Stimulated activated CD4-positive, alpha-beta T cell treated with anti-CD3 and anti-CD28 coated beads, TNF-alpha, amount 100 ng/mL, for 1 hour (primary cell): ENCODE measurements at places on chromosomes 3 and 15.

- DNase-seq, result no peak
Observed at GRCh38 chr3:159669766-159670165, 318.9 kb upstream of the IL12A start.

DNA sequence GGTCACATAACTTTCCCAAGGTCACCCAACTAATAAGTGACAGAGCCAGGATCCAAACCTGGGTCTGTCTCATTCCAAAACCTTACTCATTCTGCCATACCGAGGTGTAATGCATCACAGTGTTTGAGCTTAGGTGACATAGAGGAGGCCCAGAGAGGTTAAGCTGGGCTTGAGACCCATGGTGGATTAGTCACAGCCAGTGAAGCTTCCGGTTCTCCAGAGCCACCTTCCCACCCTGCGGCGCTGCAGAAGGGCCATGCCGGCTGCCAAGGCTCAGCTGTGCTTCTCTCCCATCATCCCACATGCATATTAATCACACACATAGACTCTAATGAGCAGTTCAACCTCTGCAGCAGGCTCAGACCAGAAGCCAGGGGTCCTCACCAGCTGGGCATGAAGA, 42.2 kb downstream of the SPSB4 start:
- DNase-seq, result no peak

GRCh38 chr15:25805031-25805430, 58.1 kb downstream of the ATP10A start:
- DNase-seq, result no peak

DNA sequence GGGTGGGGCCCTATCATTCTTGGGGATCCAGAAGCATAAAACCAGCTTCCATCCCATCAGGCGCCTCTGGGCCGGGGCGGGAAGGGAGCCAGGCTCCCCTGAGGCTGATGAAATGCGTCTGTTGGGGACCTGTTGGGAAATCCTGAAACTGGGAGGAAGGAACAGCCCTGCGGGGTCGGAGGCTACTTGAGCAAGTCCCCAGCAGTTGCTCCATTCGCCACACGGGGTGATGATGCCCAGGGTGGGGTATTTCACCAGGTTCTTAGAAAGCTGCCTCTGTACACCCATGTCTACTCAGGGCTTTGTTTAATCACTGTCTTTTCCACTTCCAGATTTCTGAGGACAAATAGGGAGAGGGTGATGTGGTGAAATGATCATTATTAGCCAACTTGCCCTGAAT, 25.4 kb upstream of the TSEN2 start:
- DNase-seq, result no peak

GRCh38 chr3:151268267-151269235, 9.8 kb downstream of the P2RY14 start:
- no peak for DNase-seq

- DNase-seq, result no peak
Observed at GRCh38 chr3:114572364-114573062, 278.7 kb downstream of the TIGIT start.

DNA sequence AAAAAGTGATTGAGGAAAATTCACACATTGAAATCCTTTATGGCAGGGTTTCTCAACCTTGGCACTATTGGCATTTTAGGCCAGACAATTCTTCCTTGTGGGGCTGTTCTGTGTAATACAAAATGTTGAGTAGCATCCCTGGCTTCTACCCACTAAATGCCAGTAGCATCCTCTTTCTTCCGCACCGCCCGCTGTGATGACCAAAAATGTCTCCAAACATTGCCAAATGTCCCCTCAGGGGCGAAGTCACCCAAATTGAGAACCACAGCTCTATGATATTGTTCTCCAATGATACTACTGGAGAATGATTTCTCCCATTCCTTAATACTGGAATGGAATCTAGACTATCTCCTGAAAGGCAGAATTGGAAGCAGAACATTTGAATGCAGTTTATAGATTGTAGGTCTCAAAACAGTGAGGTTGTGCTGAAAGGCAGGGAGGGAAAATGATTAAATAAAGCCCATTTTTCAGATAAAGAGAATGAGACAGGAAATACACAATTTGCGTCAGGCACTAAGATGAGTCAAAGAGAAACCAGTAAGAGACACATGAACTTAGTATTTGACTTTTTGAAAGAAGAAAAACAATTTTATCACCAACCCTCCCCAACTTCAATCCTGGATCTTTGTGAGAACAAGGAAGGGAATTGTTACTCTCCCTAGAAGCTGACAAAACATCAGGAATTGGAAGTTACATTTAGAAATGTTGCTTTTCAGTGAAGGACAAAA, 101.6 kb upstream of the TNIK start:
- DNase-seq, result no peak

GRCh38 chr15:74505837-74506514, 35.0 kb upstream of the ARID3B start:
- DNase-seq, result no peak

DNA sequence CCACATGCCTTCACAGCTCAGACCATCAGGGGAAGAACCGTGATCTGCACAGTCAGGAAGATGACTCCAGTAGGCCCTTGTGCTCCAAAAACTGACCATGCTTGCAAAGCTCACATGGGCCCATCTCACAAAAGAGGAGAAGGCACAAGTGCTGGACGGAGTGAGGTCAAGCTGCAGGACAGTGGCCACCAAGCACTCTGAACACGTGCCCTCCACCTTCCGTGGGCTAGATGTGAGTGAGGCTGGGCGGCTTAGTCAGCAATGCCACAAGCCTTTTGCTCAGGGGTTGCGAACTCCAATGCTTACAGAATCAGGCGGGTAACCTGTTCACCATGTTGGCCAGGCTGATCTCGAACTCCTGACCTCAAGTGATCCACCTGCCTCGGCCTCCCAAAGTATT, 70.9 kb downstream of the SCN5A start:
- DNase-seq, result no peak

- no peak for DNase-seq
Observed at GRCh38 chr15:49255966-49256759, 86.1 kb downstream of the GALK2 start.

- no peak for DNase-seq
Observed at GRCh38 chr3:177487635-177488186, 290.4 kb upstream of the TBL1XR1 start.

DNA sequence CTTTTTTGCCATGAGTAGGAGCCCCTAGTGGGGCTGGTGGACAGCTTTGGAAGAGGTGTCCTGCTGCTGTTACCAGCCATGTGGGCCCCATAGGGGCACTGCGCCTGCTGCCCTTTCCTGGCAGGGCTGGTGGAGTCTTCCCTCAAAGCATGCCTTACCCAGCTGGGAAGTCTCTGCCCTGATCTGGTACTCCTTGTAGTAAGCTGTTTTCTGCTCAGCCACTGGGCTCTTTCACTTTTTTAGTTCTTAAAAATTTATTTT, 26.2 kb downstream of the HMCES start:
- DNase-seq, result no peak

DNA sequence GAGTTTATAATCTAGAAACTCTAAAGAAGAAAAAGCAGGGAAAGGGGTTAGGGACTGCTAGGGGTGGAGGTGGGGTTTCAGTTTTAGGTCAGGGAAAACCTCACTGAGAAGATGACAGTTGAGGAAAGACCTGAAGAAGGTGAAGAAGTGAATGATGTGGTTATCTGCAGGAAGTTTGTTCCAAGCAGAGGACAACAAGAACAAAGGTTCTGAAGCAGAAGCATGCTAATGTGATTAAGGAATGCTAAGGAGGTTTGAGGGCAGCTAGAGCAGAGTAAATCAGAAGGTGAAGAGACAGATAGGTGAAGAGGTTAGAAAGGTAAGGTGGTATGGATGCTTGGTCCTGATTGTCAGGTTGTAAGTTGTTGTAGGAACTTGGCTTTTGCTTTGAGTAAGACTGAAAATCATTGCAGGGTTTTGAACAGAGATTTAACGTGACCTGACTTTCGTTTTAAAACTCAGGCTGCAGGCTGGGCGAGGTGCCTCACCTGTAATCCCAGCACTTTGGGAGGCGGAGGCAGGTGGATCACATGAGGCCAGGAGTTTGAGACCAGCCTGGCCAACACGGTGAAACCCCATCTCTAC, 8.6 kb downstream of the OXSR1 start:
- no peak for DNase-seq

GRCh38 chr3:25378786-25379311, 49.2 kb upstream of the RARB start:
- DNase-seq, result no peak

GRCh38 chr3:172203522-172204258, 164.3 kb downstream of the FNDC3B start:
- DNase-seq, result no peak

GRCh38 chr3:122843604-122844003, 48.7 kb downstream of the SLC49A4 start:
- DNase-seq, result no peak

DNA sequence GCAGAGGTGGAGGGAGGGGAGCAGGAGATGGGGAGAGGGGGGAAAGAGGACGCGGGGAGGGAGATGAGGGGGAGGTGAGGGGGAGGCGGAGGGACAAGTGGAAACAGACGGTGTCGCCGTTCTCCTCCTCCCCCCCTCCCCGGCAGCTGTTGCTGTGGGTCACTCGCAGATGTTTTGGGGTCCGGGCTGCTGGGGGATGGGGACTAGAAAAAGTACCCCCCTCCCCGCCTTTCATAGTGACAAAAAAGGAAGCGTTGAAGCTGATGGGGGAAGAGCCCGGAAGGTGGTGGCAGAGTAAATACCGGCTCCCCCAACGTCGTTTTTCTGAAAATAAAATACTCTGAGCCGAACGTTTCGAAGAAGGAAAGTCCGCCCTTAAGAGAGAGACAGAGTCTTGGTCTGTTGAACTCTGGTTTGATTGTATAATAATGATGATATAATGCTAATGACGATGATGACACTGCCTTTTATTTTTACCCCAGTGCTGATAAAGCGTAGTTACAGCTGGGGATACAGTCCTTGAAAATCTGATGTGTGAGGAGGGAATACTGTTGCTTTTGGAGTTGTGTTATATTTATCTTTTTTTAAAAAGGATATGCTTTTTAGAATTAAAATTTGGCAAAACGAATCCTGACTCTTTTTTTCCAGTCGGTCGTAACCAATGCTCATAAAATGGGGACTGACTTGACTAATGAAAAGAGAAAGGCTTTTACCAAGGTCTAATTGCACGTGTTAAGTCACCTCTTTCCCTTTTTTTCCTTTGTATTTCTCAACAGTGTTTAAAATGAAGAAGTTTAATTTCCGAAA, 993 bp downstream of the STXBP5L start:
- no peak for DNase-seq

- DNase-seq, result no peak
Observed at GRCh38 chr3:125461896-125462295, 58.1 kb downstream of the SNX4 start.

DNA sequence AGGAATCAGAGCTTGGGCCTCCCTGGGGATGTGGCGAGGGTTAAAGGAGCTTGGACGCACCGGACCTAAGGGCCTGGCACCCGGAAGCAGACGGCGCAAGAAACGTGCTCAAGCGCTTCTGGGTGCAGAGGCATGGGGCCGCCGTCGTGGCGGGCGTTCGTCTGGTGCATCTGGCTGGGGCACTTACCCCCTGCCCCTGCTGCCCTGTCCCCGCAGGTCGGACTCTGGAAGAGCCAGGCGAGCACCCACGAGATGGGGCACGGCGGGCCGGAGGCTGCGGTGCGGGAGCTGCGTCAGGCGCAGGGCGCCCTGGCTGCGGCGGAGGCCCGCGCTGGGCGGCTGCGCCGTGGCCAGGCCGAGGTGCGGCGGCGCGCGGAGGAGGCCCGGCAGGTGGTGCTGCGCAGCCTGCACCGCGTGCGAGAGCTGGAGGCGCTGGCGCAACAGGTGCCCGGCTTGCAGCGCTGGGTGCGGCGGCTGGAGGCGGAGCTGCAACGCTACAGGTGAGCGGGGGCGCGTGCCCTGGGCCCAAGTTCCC, 2.5 kb downstream of the EFCC1 start:
- DNase-seq, result peak; percentile 31

DNA sequence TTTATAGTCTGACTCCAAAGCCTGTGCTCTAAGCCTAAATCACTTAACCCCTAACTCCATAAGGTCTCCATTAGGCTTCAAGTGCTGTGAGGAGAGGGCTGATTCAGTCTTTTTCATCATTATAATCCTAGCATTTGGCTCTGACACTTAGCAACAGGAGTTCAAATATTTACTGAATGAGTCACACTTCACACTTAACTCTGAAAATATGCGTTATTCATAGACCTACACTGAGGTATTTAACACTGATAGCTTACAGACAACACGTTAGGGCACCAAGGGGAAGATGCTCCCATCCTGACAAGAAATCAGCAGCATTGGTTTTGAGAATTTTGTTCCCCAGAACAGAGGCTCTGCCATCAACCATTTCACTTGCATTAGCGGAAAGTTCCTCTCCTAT, 53.5 kb downstream of the MSL2 start:
- no peak for DNase-seq

GRCh38 chr3:65485826-65486469, 552.8 kb downstream of the MAGI1 start:
- DNase-seq, result no peak

DNA sequence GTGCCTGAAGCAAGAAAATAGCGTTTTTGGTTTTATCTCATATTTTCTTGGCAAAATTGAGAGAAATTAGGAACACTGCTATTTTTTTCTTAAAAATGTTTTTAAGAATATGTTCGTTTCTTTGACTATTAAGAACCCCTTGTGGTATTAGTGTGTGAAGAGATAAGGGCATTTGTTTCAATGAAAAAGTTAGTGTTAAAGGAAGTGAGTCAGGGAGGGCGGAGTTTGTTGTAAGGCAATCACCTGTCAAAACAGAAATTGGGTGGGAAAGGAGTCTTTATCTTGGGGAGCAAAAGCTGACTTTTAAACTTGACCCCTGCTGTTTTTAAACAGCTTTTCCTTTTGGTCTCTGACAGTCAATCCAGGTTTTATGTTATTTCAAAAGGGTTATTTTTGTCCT, 4.2 kb downstream of the RAP2B start:
- DNase-seq, result no peak

DNA sequence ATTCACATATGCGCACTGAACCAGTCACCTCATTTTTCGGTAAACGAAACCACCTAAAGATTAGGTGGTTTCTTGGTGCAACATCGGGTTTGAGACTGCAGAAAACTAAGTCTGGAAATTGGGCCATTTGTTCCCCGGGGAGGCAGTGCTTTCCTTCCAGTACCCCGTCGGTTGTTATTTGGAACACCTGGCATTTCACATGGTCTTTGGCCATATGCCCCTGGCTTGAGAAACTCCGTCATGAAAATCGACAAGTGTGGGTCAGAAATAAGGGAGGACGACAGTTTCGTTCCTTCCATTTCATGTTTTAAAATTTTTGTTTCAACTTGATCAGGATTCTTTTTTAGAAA, 544 bp upstream of the GATM start:
- DNase-seq, result no peak

DNA sequence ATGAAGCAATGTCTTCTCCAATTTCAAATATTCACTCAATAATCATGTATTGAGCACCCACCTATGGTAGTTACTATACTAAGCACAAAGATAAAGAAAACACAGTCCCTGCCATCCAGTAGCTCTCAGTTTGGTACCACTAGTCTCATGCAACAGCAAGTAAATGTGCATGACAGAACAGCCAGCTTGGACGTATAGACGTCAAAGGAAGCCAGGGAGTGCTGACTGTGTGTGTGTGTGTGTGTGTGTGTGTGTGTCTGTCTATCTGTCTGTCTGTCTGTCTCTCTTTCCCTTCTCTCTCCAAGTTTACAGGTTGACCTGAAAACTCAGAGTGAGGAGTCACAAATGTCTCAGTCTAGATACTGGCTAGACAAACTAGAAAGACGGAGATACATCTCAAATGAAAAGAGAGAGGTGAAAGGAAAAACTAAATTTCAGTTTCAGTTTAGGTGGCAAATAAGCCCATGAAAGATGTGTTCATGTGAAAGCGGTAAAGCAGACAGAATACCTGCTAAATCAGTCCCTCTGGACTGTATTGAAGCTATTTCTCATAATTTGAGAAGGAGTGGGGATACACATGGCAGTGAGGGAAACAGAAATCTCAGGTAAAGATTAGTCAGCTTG, 141.1 kb upstream of the PTPRG start:
- no peak for DNase-seq
